ENCODE measurements at places on chromosomes 3 and 15.
A peak's percentile ranks its signal among the peaks of the same experiment; 100 is the strongest.

DNA sequence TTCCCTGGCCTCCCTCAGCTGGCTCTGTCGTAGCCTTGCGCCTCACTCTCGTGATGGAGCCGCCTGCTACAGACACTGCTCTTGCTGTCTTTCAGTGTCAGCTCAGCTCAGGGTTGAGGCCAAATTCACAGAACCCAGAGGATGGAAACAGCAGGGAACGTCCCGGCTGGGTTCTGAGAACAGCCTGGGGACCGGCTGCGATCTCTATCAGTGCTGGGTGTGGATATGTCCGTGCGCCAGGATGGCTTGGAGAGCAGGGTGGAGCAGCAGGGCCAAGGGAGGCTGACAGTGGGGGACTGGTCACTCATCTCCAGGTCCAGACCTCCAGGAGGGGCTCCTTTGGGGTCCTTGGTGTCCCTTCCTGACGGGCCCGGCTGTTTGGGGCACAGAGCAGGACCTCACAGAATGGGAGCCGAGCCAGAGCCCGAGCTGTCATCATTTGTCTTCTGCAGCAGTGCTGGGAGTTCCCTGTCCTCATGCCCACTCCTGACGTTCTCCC lies 18.4 kb downstream of the KLF15 start:
- no peak for DNase-seq

GRCh38 chr15:61253186-61253585 lies 24.1 kb upstream of the RORA start:
- no peak for DNase-seq

DNA sequence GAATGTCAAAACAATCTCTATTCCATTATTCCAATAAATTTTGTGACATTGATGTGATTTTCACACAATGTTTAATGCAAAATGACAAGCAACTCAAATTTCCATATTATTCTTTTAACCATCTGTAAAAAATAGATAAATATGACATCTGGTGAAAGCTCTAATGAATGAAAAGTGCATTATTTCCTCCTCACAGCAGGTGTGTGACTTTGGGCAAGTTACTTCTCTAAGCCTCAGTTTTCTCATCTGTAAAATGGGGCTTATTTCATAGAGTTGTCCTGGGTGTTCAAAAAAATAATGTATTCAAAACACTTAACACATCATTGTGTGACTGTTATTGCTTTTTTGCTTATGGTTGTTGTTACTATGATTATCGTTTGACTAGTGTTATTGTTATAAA lies 70.4 kb downstream of the THBS1 start:
- no peak for DNase-seq

GRCh38 chr15:96978937-96979473 lies 648.5 kb downstream of the NR2F2 start:
- no peak for DNase-seq

DNA sequence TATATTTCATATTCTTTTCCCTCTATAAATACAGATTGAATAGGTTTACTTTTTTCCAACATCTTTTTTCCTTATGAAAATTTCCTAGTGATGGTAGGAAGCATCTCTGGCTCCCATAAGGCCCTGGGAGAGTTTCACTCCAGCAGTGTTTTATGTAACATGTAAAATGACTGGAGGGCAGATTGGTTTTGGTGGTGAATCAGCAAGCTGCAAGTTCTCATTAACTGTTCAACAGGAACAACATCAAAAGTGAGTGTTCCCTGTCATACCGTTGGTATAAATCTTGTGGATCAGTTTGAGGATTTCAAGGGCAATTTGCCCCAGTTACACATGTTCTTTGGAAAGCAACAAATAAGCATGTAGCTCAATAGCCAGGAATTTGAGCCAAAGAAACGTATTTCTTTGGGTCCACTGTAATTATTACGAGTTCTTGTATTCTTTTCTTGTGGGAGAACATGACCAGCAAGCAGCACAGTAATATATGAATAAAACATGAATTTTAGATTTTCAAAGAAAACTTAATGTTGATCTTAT lies 345.7 kb downstream of the SV2B start:
- no peak for DNase-seq

- DNase-seq: no peak
Observed at GRCh38 chr3:116285781-116286421, 159.4 kb downstream of the LSAMP start.

- no peak for DNase-seq
Observed at GRCh38 chr3:51928438-51928837, 13.3 kb downstream of the RRP9 start.

DNA sequence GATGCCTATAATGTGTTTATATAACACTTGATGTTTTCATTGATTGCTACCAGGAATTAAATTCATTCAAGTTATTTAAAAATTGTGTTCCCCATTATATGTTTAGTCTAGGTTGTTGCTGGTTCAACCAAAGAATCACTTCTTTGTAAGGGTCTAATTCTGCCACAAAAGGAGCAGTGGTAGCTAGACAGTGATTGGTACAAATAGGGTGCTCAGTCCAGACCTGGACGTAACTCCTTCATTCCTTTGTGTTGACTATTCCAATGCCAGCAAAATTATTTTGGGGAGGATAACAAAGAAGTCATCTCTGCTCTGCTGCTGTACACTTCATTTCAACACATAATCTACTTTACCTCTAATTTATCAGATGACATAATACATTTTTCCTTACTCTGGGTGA lies 1.2 kb downstream of the CHMP2B start:
- peak; percentile 45 for DNase-seq

DNA sequence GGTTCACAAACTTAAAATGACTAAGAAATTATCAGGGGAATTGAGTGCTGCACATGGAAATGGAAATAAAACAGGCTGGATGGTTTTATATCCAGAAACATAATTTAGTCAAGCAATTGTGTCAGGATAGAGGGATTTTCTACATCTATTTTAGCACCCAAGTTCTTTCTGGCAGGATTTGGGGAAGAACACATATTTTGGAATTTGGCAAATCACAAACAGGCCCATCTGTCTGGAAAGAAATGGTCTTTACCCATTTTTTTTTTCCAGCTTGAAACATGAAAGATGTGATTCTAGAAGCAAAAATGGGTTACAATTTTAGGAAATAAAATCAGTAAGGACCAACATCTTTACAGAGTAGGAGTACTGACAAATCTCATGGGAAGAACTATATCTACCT lies 14.4 kb upstream of the UNC13C start:
- no peak for DNase-seq

DNA sequence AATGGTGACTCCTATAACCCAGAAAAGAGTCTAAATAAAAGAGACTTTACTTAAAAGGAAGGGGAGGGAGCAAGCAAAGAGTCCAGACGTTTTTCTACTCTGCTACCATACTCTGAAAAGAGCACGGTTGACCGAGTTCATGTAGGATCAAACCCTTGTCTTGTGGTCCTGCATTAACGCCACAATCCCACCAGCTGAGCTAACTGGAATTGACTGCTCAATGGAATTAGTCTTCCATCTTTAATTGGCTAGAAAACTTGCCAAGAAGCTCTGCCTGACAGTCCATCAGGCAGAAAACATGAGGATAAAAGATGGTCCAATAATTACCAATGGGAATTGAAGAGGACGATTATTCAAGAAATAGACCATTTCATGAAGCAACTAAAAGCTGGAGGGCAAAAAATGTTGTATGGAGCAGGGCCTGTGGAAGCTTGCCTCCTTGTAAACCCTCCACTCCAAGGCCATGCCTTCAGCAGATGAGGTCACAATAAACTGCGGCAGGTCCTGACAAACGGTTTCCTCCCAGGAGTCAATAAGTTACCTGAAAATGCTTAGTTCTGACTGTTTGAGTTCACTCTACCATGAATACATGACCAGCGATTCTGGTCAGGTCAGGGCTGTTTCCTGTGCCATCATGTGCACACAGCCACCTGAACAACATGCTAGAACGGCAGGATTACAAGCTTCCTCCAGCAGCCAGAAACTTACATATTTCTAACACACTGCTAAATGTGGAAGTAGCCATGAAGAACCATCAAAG lies 35.6 kb upstream of the ARHGEF3 start:
- no peak for DNase-seq

GRCh38 chr3:139111392-139112229 lies 66.9 kb upstream of the PRR23C start:
- peak; percentile 62 for DNase-seq

GRCh38 chr3:36876181-36876936 lies 68.5 kb downstream of the TRANK1 start:
- DNase-seq: no peak

DNA sequence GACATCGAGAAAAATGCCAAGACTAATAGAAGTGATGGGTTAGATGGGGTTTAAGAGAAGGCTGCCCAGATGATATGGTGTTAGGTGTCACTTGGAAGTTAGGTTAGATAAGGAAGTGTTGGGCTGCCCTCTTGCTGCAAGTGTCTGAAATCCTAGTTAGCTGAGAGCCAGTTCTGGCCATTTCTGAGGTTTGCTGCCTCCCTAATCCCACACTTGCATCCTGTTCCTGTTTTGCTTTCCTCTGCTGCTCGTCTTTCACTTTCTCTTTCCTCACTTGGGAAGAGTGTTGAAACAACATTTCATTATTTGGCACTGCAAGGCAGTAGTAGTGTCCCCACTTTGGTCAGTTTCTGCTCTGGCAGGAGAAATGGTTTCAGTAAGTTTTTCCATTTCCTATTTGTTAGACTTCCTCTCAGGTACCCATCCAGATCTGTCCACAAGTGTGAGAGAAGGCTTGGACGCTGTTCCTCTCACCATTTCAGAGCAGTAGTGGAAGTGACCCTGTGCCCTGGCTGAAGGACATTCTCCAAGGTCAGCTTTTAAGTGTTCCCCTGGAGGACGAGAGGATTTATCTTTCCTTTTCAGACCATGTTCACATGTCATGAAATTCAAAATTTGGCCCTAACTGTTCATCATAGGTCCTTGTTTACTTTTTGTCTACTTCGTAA lies 93.3 kb downstream of the ADAMTSL3 start:
- peak; percentile 23 for DNase-seq

DNA sequence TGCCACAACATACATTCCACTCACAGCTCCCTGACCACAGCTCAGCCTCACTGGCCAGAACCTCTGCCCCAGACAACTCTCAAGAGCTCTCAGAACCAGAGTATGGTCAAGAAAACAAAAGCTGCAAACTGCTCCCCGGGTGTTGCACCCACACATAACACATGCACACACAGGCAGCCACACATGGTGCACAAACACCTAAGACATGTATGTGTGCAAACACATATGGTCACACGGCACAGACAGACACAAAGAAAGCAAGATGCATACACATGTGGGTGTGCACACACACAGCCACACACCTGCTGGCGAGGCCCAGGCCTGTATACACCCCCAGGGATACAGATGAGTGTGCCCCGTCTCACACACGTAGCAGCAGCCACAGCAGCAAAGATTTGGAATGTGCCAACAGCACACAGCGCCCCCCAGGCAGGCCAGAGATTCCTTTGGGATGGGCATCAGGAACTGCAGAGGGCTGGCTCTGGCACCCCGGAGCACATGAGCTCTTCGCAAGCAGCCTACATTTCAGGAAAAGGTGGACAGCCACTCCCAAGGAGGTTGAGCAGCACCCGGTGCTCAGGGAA lies 6.6 kb downstream of the KLF15 start:
- no peak for DNase-seq

- peak; percentile 87 for DNase-seq
Observed at GRCh38 chr3:101936419-101937356, 87.4 kb downstream of the NFKBIZ start.

GRCh38 chr15:39511000-39511915 lies 69.6 kb upstream of the THBS1 start:
- peak; percentile 89 for DNase-seq

DNA sequence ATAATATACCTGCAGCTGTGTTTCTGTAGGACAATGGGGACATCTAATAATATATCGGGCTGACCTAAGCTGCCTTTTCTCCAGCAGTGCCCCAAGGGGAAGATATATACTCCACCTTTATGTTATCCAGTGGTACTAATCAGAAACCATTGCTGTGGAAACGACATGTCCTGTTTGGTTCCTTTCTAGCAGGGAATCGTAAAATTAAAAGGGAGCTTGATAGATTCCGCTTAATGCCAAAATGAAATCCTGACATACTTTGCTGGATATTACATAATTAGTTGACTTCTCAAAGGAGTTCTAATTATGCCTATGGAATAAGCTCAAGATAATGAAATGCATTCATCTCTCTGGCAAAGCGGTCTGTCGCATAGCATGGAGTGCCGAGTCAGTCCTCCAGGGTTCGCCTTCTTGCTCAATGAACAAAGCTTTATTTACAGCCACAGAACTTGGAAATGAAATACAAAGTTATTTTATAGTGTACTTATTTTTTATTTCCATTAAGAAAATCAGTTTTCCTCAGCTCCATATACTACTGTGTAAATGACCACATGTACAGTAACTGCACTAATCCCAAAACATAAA lies 262.8 kb downstream of the LRTM1 start:
- DNase-seq: no peak

DNA sequence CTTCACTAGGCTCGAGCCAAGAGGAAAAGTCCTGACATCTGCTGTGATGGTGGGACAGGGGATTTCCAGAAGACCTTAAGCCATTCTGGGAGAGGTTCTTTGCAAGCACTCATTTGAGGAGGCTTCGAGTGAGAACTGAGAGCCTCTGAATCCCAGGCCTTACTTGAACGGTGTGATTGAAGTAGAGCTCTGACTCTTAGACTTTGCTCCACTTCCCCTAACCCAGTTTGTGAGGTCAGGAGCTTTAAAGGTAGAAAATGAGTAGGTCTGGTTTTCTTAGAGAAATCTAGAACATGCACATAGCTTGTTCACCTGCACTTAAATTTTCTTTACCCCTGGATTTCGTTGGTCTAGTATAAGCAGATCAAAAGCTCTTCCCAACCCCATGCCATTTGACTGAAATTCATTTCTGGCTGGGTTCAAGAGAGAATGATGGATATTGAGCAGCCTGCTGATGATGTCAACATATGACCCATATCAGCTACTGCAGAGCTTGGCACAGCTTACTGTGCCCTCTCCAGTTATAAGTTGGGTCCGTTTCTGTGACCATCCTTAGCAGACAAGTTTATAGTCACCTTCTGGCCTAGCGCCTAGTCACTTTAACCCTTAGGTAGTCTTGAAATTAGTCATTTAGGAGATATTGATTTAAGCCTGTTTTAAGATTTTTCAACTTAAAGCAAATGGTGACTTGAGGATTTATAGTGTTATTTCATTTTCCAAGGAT lies 229.2 kb upstream of the CHRM5 start:
- no peak for DNase-seq

DNA sequence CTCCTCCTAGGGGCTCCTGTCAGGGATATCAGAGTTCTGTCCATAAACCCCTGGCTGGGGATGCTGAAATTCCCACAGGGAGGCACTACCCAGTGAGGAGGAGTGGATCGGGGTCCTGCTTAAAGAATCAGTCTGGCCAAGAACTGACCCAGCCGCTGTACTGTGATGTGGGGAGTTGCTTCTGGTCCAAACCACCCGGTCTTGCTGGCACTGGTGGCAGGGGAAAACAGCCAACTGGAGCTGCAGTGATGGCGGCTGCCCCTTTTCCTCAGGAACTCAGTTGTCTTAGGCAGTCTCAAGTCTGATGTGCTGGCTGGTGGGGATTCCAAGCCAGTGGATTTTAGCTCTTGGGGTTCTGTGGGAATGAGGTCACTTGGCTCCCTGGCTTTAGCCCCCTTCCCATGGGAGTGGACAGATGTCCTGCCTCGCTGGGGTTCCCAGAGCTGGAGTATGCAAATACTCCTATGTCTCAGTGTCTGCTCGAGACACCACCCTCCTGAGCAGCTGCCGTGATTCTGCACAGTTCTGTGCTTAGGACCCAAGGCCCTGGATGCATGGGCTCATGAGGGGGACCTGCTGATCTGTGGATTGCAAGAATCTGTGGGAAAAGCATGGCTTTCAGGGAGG lies 97.1 kb downstream of the SLC25A26 start:
- DNase-seq: no peak
